ENCODE measurements at places on chromosomes 5 and 9. TPM values are rescaled to one million over a fixed set of nuclear protein-coding genes. Genes with fewer than 3 reads are reported as not detected.

DNA sequence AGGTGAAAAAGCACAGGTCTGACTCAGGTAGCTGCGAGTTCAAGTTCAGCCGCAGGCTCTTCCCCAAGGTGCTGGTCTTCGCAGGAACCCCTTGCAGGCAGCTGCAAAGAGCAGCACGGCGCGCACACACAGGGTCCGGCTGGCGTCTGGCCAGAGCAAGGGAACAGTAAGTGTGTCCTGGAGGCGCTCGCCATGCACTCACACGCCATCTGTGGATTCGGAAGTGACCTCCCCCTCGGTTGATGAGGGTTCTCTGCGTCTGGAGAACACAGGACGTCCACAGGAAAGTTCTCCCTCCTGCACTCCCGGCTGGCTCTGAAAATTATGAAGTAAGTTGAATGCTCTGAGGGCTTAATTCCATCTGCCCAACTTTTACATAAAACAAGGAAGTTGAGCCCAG lies 14.0 kb upstream of the EGFL7 start:
- H3K27ac ChIP-seq, result no peak overlapping the region
- no peak for DNase-seq
- H3K27me3 ChIP-seq, result peaks cover 23% of the 10 kb centered on the region
- no peaks in the 10 kb centered on the region for H3K4me1 ChIP-seq
- no peak overlapping the region for H3K4me3 ChIP-seq
- H3K36me3 ChIP-seq, result no peaks in the 10 kb centered on the region

DNA sequence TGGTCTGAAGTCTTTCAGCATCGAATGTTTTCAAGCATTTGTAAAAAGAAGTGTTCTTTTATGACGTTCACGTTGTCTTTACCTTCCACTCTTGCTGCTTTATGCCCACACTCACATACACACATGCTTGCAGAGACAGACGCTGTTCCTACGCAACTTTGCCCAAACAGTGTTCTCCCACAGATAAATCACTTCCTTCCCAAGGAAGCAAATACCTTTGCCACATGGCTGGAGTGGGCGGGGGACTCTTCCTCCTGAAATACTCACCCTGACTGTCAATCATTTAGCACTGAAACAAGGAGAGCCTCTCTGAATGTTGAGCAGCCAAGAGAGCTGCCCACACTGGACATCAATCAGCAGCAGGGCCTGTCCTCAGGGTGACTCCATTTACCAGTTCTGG lies 22.4 kb upstream of the ASTN2 start:
- no peaks in the 10 kb centered on the region for H3K36me3 ChIP-seq
- no peak for DNase-seq
- H3K27me3 ChIP-seq, result peaks cover 3% of the 10 kb centered on the region
- H3K4me3 ChIP-seq, result no peak overlapping the region
- no peak overlapping the region for H3K27ac ChIP-seq
- H3K4me1 ChIP-seq, result no peaks in the 10 kb centered on the region

- DNase-seq, result no peak
- no peak overlapping the region for H3K27ac ChIP-seq
- H3K27me3 ChIP-seq, result peaks cover 9% of the 10 kb centered on the region
- H3K4me3 ChIP-seq, result no peak overlapping the region
- H3K36me3 ChIP-seq, result no peaks in the 10 kb centered on the region
Measured at GRCh38 chr9:134967547-134967930, 49.8 kb upstream of the FCN1 start.

- no peaks in the 10 kb centered on the region for H3K36me3 ChIP-seq
- H3K4me3 ChIP-seq, result no peak overlapping the region
- DNase-seq, result no peak
- no peaks in the 10 kb centered on the region for H3K4me1 ChIP-seq
- H3K27ac ChIP-seq, result no peak overlapping the region
Measured at GRCh38 chr9:76353280-76353679, 40.9 kb downstream of the RFK start.

DNA sequence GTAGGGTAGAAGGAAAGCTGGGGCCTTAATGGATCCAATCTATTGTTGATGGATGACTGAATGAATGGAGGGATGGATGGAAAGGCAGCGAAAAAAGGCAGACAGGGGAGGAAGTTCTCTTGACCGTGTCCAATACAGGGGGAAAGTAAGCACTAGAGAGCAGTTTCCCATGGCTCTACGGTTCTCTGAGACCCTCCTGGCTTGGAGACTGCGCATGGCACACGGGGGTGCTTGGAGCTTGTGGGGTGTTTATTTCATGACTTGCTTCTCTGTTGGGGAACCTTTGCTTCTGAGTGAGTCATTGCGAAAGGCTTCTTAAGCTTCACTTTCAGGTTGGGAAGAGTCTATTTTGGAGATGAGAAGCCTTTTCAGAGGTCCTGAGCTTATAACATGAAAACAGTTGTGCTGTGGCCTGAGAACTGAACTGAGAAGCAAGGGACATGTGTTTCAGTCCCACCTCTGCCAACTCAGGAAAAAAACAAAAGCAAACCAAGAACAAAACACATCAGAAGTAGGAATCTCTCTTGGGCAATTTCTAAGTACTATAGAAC lies 12.8 kb upstream of the TEX48 start:
- H3K27me3 ChIP-seq, result no peaks in the 10 kb centered on the region
- H3K27ac ChIP-seq, result no peak overlapping the region
- peaks cover 16% of the 10 kb centered on the region for H3K4me1 ChIP-seq

GRCh38 chr5:150515446-150515845 lies 7.5 kb downstream of the NDST1 start:
- no peaks in the 10 kb centered on the region for H3K4me1 ChIP-seq
- no peak for DNase-seq
- no peak overlapping the region for H3K4me3 ChIP-seq
- no peaks in the 10 kb centered on the region for H3K27me3 ChIP-seq

GRCh38 chr9:90834828-90835595 lies 33.4 kb downstream of the SYK start:
- no peak for DNase-seq
- peaks cover 73% of the 10 kb centered on the region for H3K4me1 ChIP-seq
- H3K27ac ChIP-seq, result no peak overlapping the region

Gene F12
- total RNA-seq, result not detected

Gene PCDHGA11
- total RNA-seq, result 0.36 TPM

Gene OR1Q1
- 1.5 TPM for total RNA-seq

Gene SHISAL2B
- not detected for total RNA-seq

Gene ANKRD33B
- 1.1 TPM for total RNA-seq

Data from naive thymus-derived CD8-positive, alpha-beta T cell (primary cell).